ENCODE measurements at places on chromosomes 6 and 20.

DNA sequence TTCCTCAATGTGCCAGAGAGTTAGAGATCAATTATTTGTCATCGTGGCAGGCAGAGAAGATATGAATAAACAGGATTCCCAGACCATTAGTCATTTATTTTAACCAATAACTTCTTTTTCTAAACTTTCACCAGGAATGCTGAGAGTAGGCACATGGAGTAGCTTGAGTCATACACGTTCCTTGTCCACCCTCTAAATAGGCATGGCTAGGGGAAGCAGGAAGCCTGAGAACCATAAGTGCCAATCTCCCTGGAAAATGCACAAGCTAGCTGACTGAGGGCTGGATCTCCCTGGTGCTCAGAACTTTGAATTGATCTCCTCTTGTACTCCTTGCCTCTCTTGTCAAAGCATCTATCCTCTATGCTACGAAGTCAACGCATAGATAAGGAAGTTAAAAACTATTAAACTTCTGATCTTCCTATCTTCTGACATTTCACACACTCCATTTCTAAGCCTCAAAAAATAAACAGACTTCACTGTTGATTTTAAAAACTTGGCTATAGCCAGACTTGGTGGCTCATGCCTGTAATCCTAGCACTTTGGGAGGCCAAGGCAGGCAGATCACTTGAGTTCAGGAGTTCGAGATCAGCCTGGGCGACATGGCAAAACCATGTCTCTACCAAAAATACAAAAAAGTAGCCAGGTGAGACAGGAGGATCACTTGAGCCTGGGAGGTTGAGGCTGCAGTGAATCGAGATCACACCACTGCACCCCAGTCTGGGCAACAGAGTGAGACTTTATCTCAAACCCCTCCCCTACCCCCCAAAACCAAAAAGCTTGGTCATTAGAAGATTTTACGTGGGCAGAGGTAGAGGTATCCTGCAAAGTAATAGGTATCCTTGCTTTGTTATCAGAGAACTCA, 11.8 kb downstream of the ADTRP start:
- DNase-seq: no peak

DNA sequence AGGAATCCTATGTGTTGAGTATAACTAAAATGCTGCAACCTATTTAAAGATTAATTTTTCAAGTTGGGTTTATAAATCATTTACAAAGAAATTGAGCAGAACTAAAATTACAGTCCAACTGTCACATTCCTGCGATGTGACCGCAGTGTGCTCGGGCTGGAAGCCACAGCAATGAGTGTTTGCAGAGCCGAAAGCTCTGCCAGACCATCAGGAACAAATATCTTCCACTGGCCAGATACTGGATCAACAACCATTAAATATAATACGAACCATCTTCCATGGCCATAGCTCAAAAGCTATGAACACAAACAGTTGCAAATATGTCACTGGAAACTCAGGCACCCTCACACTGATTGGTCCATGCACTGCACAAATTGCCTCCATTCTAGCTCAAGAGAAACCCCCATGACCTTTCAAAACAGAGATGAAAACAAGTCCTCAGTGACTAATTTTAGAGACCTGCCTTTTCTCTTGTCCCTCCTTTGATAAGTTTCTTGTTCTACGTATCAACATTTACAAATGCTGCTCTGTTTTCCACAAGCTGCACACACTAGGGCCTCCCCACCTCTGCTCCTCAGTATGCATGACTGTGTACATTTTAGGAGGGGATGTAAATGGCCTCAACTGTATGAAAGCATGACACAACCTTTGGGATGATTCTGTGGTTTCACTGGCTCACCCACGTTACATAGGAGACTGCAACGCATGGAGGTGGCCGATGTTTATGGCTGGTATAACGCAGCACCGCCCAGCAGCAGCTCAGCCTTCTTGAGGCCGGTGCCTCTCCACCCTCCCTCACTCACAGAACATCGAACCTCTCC, 171.7 kb downstream of the WDR27 start:
- peak; percentile 70 for DNase-seq

GRCh38 chr20:58550275-58551059, 35.3 kb upstream of the APCDD1L start:
- peak; percentile 50 for DNase-seq

GRCh38 chr6:36639171-36639808, 39.2 kb upstream of the CDKN1A start:
- no peak for DNase-seq

DNA sequence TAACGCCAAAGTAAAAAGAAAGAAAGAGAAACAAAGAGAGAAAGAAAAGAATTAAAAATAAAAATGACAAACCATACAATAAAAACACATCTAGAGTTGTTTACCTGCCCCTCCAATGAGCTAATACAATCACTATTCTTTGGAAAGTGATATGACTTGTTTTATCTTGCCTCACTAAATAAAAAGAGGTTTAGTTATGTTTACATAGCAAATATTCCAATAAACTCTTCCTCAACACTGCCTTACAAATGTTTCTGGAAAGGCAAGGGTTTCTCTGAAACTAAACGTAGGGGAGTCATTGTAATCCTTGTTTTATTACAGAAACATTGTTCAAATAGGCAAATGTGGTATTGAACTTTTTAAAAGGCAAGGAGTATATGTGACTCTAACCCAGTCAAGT, 396.2 kb downstream of the EPM2A start:
- DNase-seq: no peak

GRCh38 chr20:24487648-24488047, 18.2 kb downstream of the SYNDIG1 start:
- DNase-seq: peak; percentile 38

DNA sequence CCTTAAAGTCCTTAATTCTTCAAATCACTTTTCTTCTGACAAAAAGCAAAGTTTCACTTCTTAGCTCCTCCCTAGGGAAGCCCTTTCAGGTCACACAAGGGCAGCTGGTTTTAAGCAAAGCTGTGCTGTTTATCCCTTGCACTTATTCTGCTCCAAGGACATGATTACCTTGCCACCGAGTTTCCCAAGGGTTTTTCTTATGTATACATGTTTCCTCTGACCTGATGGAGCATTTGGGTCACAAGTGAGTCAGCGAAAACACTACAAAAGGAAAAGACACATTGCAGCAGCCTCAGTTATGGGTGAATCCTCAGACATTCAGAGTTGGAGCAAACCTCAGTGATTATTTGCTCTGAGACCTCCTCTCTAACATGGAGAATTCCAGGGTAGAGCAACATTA, 26.6 kb upstream of the ILRUN start:
- DNase-seq: no peak

GRCh38 chr6:131629651-131630050, 1.6 kb upstream of the MED23 start:
- no peak for DNase-seq

- no peak for DNase-seq
These were observed 24.0 kb downstream of the FYN start for GRCh38 chr6:111849298-111849697.

- no peak for DNase-seq
These were observed 16.2 kb downstream of the RAB44 start for GRCh38 chr6:36713846-36714245.

DNA sequence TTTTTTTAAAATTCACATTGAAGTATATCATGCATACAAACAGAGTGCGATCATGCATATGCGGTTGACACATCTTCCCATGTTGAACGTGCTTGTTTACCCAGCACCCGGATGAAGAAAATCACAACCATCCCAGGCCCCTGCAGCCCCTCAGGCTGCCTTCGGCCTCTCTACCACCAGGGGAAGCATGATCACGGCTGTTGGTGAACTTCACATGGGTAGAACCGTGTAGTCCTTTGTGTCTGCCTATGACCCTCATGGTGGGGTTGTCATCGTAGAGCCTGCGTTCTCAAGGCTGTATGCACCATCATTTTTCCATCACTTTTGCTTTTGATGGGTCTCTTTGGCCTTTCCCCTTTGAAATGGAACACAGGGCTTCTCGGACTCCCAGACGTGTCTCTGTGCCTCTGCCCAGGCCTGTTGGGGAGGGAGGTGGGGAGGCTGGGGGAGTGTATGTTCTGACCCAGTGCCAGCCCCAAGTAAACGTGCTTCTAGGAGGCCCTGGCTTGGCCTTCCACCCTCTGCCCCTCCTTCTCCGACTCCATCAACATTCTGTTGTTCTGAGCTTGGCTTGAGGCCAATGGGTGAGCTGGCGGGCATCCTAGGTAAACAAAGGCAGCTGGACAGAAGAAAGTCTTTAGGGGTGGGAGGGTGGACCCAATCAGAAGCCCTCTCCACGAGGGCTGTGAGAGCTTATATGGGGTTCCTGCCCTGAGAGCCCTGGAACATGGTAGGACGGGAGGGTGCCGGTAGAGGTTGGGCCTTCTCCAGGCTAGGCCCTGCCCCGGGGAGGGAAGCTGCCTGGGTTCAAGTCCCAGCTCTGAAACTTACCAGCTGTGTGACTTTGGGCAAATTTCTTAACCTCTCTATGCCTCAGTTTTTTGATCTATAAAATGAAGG, 39.7 kb downstream of the TGM2 start:
- DNase-seq: peak; percentile 67

DNA sequence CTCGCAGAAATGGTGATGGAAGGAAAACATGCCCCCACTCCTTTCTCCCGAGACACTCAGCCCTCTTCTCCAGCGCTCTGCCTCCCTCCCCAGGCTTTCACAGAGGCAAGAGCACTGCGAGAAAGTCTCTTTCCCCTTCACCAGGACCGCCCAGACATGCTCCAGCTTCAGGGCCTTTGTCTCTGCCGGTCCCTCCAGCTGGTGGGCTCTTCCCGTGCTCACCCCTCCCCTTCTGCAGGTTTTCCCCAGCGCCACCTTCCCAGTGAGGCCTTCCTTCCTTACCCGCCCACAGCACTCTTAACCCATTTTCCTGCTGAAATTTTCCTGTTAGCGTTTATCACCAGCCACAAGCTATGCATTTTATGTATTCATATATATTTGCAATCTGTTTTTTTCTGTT, 86.2 kb downstream of the TFAP2C start:
- DNase-seq: no peak

All from suprapubic skin (tissue), 4 donors.